ENCODE measurements at places on chromosomes 1 and 21.

GRCh38 chr1:220221269-220221668 lies 51.0 kb downstream of the RAB3GAP2 start:
- no peak for DNase-seq

DNA sequence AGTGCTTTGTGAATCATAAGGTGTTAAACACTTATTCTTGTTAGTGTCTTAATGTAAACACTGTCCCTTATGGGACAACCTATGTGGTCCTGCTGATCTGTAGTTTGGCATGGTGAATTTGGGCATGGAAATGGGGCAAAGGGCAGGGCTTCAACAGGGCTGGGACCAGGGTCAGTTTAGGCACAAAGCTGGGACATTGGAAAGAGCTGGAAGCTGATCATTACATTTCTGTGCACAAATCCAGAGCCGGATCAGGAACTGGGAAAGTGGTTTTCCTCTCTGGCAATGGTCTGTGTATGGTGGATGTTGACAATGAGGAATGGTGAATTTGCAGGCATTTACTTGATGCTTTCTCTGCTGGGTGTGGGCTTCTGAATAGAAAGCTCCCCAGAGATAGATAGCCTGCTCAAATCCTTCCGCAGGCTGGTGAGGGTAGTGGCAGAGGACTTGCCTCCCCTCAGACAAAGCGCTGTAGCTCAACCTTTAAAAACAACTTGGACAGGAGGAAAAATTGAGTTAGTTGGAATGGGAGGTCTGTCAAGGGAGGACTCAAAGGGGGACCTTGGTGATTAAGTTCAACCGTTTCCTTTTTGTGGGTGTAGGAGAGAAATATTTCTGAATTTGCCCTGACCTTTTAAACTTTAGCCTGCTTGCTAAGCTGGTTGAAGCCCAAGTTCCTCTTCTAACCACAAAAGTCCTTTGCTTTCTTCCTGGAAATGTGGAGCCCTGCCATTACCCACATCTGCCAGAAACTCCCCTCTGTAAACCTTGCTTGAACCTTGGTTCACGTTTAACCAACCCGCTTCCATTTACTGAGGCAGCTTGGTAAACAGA lies 35.3 kb downstream of the HLX start:
- DNase-seq = no peak

- no peak for DNase-seq
Observed at GRCh38 chr1:203422656-203423055, 53.0 kb upstream of the PRELP start.

DNA sequence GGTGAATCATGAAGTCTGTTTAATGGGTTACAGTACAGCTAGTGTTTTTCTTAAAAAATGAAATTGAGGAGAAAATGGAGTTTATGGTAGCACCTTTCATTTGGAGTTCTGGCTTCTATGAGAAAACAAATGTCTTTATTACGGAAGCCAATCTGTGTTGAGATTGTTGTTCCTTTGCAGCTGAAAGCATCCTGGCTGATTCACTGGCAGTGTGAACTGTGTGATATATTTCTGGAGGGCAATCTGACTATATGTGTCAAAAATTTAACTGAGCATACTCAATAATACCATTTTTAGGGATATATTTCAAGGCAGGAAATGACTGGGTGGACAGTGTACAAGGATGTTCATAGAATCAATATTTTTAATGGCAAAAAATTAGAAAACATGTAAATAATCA lies 46.6 kb upstream of the LYST start:
- DNase-seq = no peak

Data from stimulated activated CD4-positive, alpha-beta T cell treated with anti-CD3 and anti-CD28 coated beads, Interleukin-15, amount 100 ng/mL, for 48 hours (primary cell).